ENCODE measurements at places on chromosomes 1 and 21. TPM values are rescaled to one million over a fixed set of nuclear protein-coding genes. Genes with fewer than 3 reads are reported as not detected.

DNA sequence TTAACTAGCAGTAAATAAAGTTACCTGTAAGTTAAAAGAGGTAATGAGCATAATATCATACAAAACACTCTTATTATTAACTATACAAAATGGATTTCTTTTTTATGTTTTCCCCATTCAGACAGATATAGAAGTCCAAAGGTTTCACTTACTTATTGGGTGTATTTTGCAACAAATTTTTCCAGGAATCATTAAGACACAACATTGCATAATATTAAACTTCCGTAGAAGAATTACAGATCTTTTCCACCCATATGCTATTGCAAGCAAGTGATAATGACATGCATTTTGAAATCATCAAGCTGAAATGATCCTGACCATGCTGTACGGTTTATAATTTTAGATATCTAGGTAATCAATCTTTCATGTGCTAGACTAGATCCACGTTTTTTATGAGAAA lies 957.0 kb downstream of the NCAM2 start:
- no peaks in the 10 kb centered on the region for H3K36me3 ChIP-seq
- no peak overlapping the region for H3K27ac ChIP-seq
- H3K4me3 ChIP-seq: no peak overlapping the region
- no peaks in the 10 kb centered on the region for H3K4me1 ChIP-seq
- no peaks in the 10 kb centered on the region for H3K27me3 ChIP-seq

DNA sequence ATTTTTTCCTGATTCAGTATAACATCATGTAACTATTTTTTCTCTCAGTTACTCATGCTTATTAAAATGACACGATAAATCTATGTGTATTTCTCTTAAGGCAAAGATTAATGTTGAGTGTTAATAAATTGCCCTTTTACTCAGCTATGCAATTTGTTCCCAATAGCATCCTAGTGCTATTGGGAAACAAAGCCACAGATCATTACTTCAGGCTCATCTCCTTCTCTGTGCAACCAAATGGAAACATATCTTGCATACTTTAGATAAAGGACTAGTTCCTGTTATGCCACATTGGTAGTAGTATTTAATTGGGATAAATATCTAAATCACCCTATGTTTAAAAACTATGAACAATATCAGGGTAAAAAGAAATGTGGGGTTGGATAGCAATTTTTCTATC lies 106.2 kb downstream of the PLPPR4 start:
- H3K4me1 ChIP-seq: no peaks in the 10 kb centered on the region
- no peak overlapping the region for H3K4me3 ChIP-seq
- no peaks in the 10 kb centered on the region for H3K27me3 ChIP-seq
- no peak for DNase-seq
- no peak overlapping the region for H3K27ac ChIP-seq

Gene TRAF5
- total RNA-seq: 63.8 TPM

Gene SPRR2E
- total RNA-seq: not detected

GRCh38 chr21:15289896-15290841 lies 225.4 kb upstream of the NRIP1 start:
- no peaks in the 10 kb centered on the region for H3K36me3 ChIP-seq
- no peaks in the 10 kb centered on the region for H3K4me1 ChIP-seq
- no peak overlapping the region for H3K27ac ChIP-seq

Gene LCK
- 221 TPM for total RNA-seq

- DNase-seq: no peak
- H3K27me3 ChIP-seq: peaks cover 14% of the 10 kb centered on the region
- no peaks in the 10 kb centered on the region for H3K36me3 ChIP-seq
- H3K4me3 ChIP-seq: no peak overlapping the region
- H3K27ac ChIP-seq: no peak overlapping the region
Measured at GRCh38 chr1:59115865-59116264, 181.0 kb upstream of the FGGY start.

DNA sequence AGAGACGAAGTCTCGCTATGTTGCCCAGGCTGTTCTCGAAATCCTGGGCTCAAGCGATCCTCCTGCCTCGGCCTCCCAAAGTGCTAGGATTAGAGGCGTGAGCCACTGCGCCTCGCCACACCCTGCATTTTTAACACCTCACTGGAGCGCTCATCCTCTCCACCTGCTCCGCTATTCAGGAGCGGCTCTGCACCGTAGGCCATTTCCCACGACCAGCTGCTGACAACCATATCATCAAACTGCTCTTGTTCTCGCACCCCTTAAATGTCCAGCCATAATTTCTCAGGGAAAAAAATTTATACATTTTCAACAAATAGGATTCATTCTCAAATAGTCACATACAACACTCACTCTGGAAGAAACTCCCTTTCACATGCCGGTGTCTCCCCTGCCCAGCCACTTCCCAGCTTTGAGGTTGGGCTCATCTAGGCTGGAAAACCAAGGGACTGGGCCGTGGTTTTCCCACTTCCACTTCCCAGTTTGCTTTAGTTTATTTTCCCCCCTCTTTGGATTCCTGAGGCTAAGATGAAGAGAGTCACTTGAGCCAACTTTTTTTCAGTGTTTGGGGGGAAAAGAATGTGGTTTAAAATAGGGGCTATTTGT lies 639 bp upstream of the IPO9 start:
- H3K4me3 ChIP-seq: peak overlapping the region; percentile 71
- peak overlapping the region; percentile 57 for H3K27ac ChIP-seq
- H3K27me3 ChIP-seq: no peaks in the 10 kb centered on the region
- H3K4me1 ChIP-seq: peaks cover 33% of the 10 kb centered on the region
- DNase-seq: no peak

- no peak overlapping the region for H3K4me3 ChIP-seq
- peaks cover 6% of the 10 kb centered on the region for H3K4me1 ChIP-seq
- DNase-seq: no peak
- H3K36me3 ChIP-seq: peaks cover 5% of the 10 kb centered on the region
- H3K27me3 ChIP-seq: no peaks in the 10 kb centered on the region
- no peak overlapping the region for H3K27ac ChIP-seq
Measured at GRCh38 chr1:35324486-35324885, 56.0 kb downstream of the ZMYM4 start.

Measured in activated T-helper 2 cell treated with anti-CD3 and anti-CD28 coated beads, Interferon-gamma antibody, Interleukin-2, Interleukin-4, amounts not matched to agents 10 μg/mL and 5 μg/mL and 100 μg/mL, durations not matched to agents 14 hours and 24 hours and 36 hours (primary cell).